ENCODE measurements at places on chromosomes 3 and 15.

DNA sequence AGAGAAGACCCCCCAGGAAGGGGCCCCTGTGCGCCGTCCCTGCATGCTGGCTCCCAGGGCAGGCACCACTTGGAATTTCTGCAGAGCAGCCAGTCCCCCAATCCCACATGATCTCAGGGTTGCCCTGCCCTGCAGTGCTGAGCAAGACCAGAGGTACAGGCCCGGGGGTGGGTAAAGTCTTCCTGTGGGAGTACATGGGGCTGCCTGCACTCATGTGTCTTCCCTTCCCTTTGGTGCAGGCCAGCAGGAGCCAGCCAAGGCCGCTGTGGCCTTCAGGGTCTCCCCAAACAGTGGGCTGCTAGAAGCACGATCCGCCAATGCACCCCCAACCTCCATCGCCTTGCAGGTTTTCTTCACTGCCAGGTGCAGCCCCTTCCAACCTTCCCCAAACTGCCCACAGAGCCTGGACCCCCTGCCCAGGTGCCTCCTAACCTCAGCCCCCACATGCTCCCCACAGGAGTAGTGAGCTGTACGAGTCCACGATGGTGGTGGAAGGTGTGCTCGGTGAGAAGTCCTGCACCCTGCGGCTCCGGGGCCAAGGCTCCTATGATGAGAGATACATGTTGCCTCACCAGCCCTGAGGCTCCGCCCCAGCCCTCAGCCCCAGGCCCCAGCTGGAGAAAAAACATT is 15.0 kb downstream of the ACAA1 start:
- no peak for DNase-seq

GRCh38 chr3:58531956-58532355 is 5.0 kb downstream of the ACOX2 start:
- peak; percentile 14 for DNase-seq

DNA sequence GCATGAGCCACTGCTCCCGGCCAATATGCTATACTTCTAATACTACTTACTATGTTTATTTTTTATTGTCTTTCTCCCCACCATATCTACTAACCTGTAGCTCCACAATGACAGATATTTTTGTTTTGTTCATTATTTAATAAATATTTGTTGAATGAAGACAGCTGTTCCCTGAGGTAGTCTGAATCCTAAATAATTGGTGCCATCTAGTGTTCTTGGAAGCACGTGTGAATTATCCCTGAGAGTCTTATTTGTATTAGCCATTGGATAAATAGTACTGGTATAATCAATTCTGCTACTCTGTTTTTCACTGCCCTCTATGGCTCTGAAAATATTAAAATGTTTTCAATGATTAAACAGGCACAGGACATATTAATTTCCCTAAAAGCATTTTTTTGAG is 5.6 kb upstream of the APPL1 start:
- peak; percentile 54 for DNase-seq

GRCh38 chr15:69804786-69805185 is 292.9 kb downstream of the TLE3 start:
- no peak for DNase-seq

GRCh38 chr3:45124352-45124751 is 21.8 kb downstream of the CDCP1 start:
- DNase-seq: peak; percentile 99

DNA sequence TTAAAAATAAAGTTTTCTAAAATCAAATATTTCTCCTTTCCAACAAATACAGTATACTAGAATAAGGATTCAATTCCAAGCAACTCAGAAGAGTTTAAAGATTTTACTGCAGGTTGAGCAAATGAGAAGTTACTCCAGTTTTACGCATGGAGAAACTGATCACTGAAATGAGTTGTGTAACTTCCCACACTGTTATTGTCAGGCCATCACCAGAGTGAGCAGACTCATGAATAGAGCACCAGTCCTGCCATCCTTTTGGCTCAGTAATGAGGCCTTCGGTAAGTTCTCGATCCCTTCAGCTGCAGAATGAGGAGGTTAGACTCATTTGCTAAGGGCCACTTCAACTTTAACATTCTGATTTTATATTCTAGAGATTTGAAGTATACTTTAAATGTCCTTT is 48.1 kb downstream of the OSBPL10 start:
- no peak for DNase-seq

- peak; percentile 76 for DNase-seq
Measured at GRCh38 chr15:82663186-82663600, 16.0 kb upstream of the CPEB1 start.

- peak; percentile 81 for DNase-seq
Measured at GRCh38 chr15:95932676-95933075, 397.8 kb upstream of the NR2F2 start.

DNA sequence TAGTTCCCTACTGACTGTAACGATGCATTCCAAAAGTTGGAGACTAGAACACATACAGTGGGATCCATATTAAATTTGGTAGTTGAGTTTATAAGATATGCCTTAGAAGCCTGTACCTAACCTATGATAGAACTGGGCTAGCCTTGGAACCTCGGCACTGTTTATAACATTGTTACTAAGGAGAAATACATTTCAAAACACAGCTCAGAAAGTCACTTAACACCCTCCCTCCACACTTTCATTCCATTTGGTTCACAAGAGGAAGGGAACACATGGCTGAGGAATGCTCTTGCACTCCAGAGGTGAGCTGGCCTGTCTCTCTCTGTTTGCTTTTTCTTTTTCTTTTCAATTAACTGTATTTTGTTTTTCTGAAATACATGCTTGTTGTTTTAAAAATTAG is 48.7 kb upstream of the TSC22D2 start:
- DNase-seq: no peak

DNA sequence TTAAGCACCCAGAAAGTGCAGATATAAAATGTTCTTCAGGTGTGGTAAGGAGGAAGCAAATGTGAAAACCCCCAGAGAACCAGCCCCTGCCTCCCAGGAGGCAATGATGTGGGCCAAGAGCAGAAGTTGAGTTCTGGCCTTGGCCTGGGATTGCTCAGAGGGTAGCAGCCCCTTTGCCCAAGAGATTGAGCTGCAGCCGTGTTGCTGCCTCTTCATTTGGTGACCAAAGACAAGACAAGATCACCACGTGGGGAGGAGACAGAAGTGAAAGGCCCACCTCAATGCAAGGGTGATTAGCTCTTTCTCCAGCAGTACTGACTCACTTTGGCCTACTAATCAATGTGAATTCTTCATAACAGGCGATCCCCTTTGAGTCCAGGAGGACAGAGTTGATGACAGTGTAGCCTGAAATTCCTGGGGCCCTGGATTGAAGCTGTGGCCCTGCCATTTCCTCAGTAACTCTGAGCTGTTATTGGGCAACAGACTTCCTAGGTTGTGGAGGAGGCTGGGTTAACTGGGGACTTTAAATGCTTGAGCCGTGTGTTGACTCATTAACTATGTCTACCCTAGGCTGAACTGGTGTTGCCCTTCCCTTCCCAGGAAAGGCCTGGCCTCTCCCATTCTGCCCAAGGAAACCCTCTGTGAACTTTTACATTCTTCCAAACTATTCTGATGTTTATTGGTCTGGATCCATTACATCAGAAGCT is 86.5 kb downstream of the ST6GAL1 start:
- DNase-seq: no peak

DNA sequence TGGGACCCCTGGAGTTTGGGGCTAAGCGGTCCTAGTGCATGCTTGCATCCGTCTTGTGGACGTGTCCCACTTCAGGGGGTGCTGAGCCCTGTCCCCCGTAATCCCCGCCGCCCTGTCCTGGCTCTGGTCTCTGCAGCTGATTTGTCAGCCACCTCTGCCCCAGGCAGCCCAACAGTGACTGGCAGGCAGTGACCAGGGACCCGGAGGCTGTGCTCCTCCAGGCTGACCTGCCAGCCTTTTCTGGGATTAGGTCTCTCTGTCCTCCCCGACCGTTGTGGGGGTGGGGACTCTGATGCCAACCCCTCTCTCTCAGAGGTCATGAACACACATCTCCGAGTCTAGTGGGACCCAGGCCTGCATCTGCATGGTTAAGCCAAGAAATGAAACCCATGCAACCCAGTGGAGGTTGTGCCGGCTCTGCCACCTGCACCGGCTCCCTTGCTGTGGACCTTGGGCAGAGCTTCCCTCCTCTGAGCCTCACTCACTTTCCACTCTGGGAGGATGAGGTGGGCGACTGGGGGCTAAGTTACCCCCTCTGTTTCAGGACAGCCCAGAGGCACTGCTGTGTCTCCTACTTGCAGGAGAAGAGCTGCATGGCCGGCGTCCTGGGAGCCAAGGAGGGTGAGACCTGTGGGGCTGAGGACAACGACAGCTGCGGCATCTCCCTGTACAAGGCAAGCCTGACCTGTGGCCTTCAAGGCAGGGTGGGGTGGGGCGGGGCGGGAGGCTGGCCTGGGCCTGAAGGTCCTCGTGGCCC is 60.2 kb downstream of the FBLN2 start:
- no peak for DNase-seq

DNA sequence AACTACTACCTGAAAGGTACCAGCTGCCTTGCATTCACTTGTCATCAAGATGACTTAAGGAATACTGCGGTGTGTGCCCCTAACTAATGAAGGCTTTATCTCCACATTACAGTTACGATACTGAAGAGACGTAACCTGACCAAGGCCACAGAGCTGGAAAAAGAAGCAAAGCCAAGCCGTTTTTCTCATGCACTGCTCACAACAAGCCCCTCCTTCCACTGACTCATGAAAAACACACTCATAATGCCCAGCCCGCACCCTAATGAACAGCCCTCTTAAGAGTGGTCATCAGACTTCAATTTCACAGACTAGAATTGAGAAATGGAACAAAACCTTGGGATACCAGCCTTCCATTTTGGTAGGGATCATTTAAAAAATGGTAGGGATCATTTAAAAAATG is 11.6 kb downstream of the PSMD6 start:
- peak; percentile 71 for DNase-seq

DNA sequence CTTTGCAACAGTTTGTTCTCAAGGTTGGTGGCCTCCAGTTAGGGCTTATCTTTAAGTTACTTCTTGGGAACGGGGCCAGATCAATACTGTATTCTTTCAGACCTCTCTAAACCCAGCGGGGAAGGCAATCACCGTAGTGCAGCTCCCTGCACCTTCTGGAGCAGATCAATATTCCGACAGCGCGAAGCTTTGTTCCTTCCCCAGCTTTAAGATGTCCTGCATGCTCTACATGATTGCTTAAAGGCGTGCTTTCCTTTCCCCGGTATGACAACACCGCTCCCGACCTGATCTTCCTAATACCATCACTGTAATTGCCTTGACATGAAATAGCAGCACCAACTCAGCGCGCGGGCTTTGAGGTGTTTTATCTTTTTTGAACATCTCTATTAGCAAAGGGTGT is 755.2 kb downstream of the NR2F2 start:
- DNase-seq: no peak

- DNase-seq: no peak
Measured at GRCh38 chr3:94171954-94172353, 109.1 kb downstream of the NSUN3 start.

GRCh38 chr3:188153437-188154013 is 432 bp upstream of the LPP start:
- DNase-seq: peak; percentile 88

DNA sequence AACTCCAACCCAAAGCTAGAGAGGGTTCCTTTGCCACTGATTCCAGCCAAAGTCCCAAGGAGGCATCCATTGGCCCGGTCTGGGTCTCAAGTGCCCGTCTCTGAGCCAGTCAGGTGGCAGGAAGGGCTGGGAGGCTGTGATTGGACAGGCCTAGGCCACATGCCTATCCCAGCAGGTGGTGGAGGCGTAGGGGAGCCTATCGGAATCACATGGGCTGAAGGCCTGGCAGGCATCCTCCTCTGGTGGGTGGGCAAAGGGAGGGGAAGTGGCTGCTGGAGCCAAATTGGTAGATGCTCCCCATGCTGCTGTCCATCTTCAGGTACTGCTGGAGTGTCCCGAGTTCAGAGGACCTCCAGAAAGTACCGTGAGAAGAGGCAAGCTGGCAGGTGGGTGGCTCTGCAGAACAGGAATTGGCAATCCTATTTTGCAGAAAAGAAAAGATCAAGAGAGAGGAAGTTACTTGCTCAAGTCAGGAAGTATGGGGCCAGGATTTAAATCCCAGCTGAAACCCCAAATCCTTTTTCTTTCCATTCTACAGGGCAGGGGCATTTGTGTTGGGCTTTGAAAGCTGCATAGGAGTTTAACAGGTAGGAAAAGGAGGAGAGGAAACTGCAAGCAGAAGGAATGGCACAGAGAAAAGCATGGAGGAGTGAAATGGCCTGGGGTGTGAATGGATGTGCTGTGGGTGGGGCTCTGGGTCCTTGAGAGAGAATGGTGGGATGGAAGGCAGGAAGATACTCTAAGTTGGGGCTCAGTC is 3.7 kb downstream of the CHST13 start:
- no peak for DNase-seq

- DNase-seq: no peak
Measured at GRCh38 chr3:180631317-180631716, 29.4 kb downstream of the TTC14 start.

- DNase-seq: peak; percentile 98
Measured at GRCh38 chr3:124812291-124813265, 74.6 kb downstream of the ITGB5 start.

DNA sequence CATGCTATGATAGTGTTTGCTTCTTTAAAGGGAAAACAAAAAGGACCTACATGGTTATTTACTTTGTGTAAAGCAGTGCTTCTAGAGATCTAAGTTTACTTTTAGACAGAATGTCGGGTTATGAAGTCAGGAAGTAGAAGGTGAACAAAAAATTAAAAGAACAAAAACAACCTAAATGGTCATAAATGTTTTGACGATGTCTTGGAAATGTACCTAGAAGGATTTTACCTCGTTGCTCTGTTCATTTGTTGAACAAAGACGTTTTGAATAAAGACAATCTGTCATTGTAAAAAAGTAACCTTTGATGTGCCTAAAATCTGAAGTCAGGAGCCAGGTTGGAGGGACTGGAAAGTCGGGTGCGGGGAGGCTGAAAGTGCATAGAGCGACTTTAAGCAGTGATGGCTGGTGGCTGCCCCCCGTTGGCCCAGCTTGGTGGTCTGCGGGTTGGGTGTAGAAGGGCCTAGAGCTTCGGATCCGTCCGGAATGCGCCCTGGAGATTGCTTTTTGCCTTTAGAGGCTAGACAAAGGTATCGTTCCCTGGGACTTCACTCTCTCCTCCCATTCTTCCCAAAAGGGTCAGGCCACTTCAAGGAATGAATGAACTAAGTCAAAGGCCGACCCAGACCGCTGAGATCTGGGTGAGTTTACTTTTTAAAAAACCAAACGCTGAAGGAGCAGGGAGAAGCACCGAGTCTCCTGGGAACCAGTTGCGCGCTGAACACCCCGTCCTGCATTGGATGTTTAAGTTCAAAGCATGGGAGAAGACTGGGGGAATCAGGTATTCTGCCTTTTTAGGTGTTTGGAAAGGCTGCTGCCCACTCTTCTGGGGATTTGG is 2.1 kb downstream of the SOX14 start:
- DNase-seq: no peak

GRCh38 chr3:112199622-112200316 is 66.7 kb upstream of the GCSAM start:
- no peak for DNase-seq
